ENCODE measurements at places on chromosomes 13 and 19.

GRCh38 chr19:33247441-33247819 is 21.8 kb upstream of the SLC7A10 start:
- DNase-seq, result no peak

GRCh38 chr19:55305491-55305890 is 19.6 kb downstream of the TMEM150B start:
- DNase-seq, result peak; percentile 2

DNA sequence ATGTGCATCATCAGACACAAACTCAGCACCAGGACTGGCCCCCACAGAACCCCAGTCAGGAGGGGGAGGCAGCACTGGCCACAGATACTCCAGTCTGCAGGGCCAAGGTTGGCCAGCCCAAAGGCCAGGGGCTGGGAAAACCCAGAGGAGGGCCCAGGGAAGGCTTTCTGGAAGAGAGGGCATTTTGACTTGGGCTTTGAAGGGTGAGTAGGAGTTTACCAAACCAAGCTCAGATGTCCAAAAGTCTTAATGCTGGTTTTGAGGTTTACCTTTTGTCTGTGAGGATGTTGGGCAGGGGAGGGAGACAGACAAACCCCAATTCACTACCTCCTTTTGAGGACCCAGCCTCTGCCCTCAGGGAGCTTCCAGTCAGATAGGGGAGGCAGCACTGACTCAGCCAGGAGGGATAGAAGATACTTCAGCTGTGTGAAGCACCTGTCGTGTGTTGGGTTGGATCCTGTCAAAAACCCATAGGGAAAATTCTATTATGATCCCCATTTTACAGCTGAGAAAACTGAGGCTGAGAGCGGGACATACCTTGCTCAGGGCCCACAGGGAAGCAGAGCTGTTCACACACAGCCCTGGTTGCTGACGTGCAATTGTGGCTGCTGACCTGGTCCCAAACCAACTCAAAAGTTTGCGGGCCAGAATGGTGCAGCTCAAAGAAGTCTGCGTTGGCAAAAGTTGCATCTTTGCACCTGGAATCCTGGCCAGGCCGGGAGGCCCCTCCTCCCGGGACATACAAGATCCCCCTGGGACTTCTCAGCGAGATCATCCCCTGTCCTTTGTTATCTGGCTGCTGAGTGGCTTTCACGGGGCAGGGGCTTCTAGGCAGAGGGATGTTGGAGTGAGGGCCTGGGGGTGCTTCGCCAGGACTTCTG is 13.1 kb downstream of the CILP2 start:
- DNase-seq, result no peak

DNA sequence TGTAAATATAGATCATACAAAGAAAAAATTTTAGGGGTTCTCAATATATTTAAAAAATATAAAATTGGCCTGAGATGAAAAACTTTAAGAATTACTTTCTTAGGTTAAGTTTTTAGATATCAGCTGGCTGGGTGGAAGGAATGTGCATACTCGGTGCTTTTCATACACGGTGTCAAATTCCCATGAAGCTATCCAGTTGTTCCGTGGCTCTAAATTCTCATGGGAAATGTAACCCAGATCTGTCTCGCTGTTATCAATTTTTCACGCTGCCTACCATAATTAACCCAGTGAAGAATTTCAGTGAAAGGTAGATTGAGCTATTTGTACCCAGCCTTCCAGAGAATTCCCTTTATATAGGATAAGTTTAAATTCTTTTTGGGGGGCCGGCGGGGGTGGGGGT is 11.6 kb upstream of the ZNF835 start:
- DNase-seq, result no peak

- no peak for DNase-seq
Observed at GRCh38 chr13:79989217-79989661, 351.7 kb downstream of the SPRY2 start.

Data from bone marrow (tissue), 2 donors.